ENCODE measurements at places on chromosomes 16 and 17.
A peak's percentile ranks its signal among the peaks of the same experiment; 100 is the strongest.

DNA sequence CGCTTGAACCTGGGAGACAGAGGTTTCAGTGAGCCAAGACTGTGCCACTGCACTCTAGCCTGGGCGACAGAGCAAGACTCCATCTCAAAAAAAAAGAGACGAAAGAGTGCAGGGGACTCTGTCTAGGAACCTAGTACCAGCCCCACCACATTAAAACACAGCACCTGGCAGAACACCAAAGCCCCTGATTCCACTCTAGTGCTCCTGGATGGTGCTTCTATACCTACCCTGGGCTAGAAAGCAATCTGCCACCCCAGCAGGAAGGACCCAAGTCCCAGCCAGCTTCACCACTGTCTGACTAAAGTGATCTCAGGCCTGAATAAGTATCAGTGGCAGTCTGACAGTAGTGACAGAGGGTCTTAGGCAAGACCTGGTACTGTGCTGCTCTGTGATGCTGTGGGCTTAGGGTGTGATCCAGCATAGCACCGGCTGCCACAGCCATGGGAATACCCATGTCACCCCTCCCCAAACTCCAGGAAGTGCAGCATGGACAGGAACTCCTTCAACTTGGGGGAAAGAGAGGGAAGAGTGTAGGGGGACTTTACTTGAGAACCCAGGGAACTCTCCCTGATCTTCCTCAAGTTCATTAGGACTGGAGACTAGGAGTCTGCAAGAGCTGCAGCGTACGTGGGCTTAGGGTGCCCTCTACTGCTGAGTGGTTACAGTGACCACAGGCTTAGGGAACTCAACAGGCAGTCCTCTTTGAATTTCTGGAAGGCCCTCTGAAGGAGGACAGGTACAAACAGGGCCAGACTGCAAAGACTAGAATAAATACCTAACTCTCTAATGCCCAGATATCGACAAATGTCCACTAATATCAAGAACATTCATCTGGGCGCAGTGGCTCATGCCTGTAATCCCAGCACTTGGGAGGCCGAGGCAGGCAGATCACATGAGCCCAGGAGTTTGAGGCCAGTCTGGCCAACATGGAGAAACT is 30.0 kb upstream of the RNF43 start:
- DNase-seq = peak; percentile 66

GRCh38 chr17:65403626-65404025 is 157.8 kb downstream of the AXIN2 start:
- no peak for DNase-seq

DNA sequence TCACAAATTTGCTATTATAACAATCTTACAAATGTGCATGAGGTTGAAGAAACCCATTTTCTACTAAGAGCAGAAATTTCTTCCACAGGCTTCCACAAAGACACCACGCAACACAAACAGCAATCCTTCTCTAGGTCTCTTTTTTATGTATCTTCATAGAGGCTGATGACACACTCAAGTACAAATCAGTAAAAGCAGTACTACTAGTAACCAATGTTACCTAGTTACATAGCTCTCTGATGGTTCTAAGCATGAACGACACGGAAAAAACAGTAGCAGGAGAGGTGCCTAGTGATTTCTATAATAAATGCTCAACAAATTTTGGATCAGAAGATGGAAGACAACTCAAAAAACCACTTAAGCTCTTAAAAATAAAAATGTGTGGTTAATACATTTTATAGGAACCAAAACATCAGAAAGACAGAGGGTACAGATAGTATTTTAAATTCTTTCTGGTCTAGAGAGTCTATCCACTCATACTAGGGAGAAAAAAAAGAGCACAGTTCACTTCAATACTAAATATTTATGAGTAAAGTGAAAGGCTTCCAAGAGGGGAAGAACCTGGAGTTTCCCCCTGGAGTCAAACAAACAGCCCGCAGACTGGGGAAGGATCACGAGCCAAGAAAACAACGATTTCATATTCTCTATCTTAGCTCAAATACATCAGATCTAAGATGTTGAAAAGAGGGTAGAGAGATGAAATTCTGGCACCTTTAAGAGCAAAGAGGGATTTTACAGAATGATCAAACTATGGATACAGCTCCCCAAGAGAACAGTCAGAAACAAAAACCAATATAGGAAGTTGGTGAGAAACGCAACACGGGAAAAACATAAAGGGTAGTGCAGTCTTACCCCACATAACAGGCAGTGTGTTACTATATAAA is 40.2 kb downstream of the SMG6 start:
- no peak for DNase-seq

DNA sequence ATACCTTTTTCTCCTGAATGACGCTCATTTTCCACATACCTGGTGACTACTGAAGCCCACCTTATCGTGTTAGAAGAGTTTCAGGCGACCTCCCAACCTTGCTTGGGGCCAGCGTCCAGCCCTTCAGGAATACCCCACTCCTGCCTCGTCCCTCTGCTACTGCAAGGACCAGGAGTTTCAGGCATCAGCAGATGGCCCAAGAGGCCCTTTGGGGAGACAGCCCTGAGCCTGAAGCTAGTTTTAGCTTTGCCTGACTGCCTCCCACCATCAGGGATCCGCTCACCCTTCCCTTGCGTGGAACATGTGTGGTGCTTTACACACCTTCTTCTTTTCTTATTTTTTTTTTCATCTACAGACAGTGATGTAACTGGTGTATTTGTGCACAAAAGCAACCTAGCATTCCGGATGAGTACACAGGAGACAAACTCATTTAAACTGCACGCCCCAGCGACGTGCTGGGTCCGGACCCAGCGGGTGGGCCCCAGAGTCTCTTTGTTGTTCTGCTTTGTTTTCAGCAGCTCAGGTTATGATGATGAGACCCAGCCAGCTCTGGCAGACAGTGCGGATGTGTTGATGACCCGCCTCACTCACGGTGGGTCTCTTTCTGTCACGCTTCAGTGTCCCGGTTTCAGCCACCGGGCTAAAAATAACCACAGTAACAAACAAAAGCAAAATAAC is 242.4 kb downstream of the C16orf95 start:
- no peak for DNase-seq

DNA sequence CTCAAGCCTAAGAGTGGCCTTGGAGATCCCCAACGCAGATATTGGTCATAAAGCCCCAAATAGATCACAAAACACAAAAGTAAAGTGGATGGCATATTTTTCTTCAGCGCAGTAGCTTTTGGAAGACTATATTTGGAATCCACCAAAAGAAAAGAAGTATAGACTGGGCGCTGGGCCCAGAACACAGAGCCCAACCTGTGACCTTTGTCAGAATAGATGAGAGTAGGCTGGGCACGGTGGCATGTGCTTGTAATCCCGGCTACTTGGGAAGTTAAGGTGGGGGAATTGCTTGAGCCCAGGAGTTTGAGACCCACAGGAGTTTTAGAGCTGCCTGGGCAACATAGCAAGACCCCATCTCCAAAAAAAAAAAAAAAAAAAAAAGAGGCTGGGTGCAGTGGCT is 14.6 kb downstream of the SCIMP start:
- no peak for DNase-seq

DNA sequence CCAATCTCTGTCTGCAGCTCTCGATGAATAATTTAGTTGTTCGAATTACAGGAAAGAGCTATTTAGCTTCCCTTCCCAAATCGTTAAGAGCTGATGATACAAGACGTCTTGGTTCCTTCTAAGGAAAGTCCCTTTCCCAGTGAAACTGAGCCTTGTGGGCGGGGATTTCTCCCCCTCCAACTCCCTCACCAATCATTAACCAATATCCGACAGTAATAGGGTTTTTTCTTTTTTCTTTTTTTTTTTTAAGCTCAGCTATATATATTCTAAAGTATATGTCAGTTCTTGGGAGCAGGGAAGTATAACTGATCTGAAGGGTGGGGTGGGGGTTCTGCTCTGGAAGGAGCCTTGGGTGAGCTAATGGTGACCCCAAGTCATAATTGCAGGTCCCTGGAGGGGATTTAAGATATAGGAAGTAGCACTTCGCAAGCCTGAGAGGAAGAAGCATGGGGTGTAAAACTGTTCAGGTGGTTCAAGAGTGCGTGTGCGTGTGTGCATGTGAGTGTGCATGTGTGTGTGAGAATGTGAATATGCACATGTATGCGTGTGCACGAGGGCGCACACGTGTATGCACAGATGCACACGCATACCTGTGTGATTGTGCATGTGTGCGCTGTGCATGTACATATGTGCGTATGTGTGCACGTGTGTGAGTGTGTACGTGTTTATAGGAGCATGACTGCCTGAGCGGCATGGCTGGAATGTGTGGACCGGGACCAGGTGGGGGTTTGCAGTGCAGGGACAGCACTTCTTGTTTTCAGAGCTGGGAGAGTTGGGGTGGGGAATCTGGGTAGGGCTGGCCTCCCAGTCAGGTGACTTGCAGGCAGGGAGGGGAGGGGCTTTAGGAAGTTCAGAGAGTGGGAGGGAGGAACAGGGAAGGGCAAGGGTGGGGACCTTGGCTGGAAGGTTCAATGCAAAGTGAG is 42.7 kb downstream of the SOCS3 start:
- no peak for DNase-seq

DNA sequence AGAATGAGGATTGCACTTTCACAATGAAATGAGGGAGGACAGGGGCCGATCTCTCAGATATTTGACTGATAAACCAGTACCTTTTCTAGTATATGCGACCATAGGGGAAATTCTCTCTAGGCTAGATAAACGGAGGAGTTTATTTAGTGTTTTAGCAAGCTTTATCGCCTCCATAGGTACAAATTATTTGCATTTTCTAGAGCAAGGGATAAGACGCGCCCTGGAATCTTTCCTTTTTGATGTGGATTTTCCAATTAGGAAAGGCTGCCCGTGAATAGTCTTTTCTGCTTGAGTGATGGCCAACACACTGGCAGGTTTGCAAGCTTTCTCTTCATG is 351 bp upstream of the GDPD1 start:
- peak; percentile 1 for DNase-seq

DNA sequence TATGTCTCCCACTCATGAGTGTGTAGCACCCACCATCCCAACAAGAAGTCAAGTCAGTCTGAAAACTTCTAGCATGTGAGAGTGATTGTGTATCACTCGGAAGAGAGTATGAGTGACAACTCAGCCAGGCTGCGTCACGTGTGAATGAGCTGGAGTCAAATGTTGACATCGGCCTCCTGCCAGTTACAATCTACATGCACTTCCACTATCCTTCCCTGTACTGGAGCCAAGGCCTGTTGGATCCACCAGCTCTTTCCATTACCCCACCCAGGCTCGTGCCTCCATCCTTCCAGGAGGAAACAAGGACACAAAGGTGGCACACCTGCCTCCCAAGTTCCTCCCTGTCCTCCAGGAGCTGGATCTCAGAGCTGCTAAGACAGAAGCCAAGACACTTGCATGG is 64.5 kb downstream of the ASIC2 start:
- DNase-seq = no peak

DNA sequence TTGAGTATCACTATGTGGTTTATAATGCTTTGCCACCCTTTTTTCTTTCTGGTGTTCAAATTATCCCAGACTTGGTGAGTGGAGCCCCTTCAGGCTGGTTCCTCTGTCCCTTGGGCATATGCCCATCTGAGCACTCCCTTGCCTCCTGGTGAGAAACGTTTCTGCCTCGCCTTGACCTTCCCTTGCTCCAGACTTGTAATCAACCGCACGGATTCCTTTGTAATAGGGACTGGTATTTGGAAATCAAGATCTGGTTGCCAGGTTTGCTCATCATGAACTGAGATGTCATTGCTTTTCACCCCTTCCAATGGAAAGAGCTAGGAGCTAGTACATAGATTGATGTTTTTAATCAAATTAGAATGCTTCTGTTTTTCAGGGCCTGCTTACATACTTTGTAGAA is 43.7 kb downstream of the SEC14L1 start:
- DNase-seq = no peak

DNA sequence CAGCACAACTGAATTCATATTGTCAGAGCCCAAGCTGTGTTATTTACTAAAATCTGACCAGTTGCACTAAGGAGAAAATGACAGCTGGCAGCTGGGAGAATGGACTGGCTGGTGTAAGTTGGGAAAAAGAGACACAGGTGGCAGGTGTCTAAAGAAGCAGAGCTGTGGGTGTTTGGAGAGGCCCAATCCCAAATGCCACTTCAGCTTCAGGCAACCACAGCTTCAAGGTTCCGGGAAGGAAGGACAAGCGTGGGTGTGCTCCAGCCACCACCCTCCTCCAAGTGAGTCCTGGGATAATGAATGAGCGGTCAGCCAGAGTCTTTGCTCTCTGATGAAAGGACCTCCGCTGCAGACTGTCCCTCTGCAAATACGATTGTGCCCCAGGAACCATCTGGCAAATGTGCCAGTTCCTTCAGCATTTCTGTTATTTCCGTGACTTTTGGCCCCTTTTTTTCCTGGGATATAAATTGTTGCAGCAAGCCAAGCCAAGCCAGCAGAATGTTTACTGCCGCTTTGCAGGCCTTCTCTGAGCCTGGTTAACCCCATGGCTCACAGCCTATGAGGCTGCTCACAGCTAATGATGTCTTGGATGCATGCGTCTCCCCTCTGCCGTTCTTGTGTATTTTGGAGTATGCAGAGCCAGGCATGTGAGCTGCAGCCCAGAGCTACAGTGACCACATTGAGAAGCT is 9.5 kb upstream of the RHBDL3 start:
- DNase-seq = no peak

GRCh38 chr16:28042811-28043210 is 20.7 kb downstream of the GSG1L start:
- DNase-seq = no peak

GRCh38 chr17:5464717-5465507 is 3.9 kb downstream of the DHX33 start:
- DNase-seq = no peak

DNA sequence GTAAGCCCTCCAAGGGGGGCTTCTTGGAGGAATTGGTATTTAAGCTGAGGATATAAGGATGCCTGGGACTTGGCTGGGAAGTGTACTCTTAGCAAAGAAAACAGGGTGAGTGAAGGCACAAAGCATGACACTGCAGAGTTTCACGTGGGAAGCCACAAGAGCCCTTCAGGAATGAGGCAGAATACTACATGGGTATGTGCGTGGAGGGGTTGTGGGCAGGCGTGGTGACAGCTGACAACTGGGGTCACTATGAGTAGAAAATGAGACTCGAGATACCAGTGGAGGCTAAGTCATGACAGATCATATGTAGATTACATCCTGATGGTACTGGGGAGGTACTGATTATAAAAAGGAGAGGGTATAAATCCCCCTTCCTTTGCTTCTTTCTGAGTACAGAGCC is 78.1 kb upstream of the XYLT1 start:
- no peak for DNase-seq

GRCh38 chr16:86608301-86608747 is 30.0 kb downstream of the FOXL1 start:
- DNase-seq = no peak

GRCh38 chr16:88197481-88198456 is 185.0 kb upstream of the ZNF469 start:
- no peak for DNase-seq

DNA sequence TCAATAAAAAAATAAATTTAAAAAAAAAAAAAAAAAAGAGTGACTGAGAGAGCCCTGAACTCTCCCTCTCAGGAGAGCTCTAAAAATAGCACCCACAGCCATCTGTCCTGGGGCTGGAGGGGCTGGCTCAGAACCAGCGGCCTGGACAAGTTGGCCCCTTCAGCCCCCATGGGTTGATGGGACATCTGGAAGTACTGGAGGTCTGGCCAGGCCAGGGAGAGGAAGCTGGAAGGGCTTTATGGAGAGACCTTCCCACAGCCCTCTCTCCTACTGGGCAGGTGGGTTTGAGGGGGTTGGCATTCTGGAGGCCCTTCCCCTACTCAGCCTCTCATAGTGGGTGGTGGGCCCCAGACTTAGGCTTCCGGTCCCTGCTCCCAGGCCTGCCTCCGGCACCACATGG is 93.7 kb upstream of the TMEM97 start:
- no peak for DNase-seq

- DNase-seq = no peak
Observed at GRCh38 chr17:15999974-16000827, 577 bp downstream of the TTC19 start.

- DNase-seq = no peak
Observed at GRCh38 chr17:47201166-47201565, 8.0 kb upstream of the MYL4 start.

All from CD4-positive, alpha-beta T cell treated with Interleukin-2 at 100 ng/mL for 4 hours (primary cell).